Stimulated activated CD8-positive, alpha-beta memory T cell treated with anti-CD3 and anti-CD28 coated beads, Interleukin-15, amount 100 ng/mL, for 24 hours (primary cell): ENCODE measurements at places on chromosomes 3 and 15.

DNA sequence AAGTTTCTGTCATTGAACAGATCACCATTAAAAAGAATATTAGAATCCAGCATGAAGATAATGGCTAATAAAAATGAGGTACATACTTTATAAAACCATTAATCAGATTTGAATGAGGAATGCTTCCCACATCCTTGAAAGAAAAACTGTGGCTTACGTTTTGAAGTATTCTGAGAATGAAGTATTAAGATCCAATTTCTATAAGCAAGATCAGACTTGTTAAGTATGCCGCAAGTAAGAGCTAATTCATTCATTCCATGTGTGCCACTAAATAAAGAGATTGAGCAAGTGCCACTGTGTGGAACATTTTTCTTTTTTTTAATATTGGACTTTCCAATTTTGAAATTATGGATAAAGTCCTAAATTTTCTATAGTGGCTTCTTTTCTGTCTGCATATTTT lies 30.6 kb downstream of the NMD3 start:
- no peak for DNase-seq

DNA sequence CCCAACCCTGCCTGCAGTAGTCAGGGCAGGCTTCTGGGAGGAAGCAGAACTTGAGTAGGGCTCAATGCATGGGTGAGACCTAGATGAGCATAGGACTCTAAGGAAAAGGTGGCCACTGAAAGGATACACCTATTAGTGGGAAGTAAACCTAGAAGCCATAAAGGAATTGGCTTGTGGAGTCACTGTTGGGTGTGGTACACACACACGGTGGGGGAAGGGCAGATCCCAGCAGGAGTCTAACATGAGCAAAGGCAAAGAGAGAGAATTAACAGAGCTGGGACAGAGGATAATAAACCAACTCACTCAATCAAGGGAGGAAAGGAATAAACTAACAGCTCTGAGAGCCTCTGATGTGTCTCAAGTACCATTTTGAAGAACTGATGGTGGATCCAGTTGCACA lies 23.1 kb downstream of the DAPK2 start:
- no peak for DNase-seq

DNA sequence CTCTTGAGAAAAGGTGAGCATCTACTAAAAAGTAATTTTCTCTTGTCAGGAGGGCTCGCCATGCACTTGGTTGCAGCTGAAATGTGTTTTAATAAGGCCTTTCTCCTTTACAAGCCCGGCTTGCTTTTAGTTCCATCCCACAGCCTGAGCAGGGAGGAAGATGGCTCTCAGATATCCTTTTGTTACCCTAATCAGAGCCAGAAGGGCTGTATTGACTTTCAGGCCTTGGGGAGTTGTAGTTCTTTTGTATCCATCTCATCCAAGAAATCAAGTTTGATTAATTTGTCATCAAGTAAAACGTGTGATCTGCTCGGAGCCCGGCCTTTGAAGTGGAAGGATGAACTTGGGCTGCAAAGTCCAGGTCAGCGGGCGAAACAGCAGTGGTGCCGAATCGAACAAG lies 52.9 kb downstream of the EIF4E3 start:
- DNase-seq, result no peak

GRCh38 chr15:96326328-96327154 lies 4.0 kb upstream of the NR2F2 start:
- DNase-seq, result no peak

DNA sequence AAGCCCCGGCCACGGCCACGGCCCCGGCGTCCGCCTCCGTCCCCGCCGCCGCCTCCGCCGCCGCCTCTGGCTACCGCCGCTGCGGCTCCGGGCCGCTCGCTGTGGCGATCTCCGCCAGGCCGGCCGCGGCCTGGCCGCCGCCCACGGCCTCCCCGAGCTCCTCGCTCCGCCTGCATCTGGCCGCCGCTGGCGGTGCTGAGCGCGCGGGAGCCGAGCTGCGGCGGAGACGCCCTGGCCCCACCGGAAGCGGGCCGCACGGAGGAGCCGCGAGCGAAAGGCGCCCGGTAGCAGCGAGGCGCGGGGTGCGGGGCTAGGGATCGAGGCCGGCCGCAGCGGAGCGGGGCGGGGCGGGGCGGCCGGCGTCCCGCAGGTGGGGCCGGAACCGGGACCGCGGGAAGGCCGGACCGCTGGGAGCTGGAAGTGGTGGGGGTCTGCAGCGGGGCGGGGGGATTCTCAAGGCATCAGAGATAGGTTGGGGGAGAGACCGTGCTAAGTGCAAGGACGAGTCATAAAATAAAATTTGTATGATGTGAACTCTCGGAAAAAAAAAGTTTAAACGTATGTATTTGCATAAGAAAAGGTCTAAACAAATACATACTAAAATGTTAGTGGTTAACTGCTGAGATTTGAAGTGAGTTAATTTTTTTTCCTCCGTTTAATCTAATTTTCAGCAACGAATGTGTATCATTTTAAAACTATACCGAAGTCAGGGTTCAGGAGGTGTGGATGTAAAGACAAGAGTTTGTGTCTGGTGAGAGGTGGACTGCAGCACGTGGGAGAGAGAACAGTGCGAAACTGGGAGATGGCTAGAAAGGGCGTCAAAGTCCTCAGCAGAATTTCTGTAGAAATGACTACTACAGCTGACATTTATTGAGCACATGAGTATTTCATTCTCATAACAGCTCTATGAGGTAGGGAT lies at the start of gene AVEN:
TSS of gene AVEN (minus strand) at position 334 of the 919 bp plus-strand sequence. CDS start at position 176, 158 bp downstream.
- DNase-seq, result peak; percentile 21

DNA sequence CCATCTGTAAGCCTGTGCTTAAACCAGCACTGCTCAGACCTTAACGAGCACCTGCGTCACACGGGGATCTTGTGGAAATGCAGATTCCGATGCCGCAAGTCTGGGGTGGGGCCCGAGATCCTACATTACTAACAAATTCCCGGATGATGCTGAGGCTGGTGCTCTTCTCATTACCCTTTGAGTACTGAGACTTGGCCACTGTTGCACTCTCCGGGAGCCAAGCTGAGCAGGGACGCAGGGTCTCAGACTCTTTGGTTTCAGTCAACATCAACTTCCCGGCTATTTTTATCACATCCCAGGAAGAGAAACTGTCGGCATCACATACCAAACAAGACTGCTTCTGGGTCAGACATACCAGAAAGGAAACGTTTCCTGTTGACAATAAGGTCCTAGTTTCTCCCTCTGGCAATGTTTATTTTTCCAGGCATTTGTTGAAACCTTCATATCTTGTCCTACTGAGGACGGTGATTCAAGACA lies 276.6 kb downstream of the SHQ1 start:
- no peak for DNase-seq
